Brain pericyte (primary cell): ENCODE measurements at places on chromosomes 2 and 18.
A peak's percentile ranks its signal among the peaks of the same experiment; 100 is the strongest.

GRCh38 chr2:204503869-204504268, 41.4 kb upstream of the PARD3B start:
- DNase-seq, result no peak

- no peak for DNase-seq
Measured at GRCh38 chr2:47223980-47224379, 68.9 kb upstream of the STPG4 start.

DNA sequence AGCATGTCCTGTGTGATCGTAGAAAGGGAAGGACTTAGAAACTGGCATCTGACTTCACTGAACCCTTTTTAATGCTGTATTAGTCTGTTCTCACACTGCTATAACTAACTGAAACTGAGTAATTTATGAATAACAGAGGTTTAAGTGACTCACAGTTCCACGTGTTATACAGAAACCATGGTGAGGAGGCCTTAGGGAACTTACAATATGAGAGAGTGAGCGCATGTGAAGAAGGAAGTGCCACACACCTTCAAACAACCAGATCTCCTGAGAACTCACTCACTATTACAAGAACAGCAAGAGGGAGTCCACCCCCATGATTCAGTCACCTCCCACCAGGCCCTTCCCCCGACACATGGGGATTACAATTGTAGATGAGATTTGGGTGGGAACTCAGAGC, 811.3 kb downstream of the CPS1 start:
- DNase-seq, result no peak

DNA sequence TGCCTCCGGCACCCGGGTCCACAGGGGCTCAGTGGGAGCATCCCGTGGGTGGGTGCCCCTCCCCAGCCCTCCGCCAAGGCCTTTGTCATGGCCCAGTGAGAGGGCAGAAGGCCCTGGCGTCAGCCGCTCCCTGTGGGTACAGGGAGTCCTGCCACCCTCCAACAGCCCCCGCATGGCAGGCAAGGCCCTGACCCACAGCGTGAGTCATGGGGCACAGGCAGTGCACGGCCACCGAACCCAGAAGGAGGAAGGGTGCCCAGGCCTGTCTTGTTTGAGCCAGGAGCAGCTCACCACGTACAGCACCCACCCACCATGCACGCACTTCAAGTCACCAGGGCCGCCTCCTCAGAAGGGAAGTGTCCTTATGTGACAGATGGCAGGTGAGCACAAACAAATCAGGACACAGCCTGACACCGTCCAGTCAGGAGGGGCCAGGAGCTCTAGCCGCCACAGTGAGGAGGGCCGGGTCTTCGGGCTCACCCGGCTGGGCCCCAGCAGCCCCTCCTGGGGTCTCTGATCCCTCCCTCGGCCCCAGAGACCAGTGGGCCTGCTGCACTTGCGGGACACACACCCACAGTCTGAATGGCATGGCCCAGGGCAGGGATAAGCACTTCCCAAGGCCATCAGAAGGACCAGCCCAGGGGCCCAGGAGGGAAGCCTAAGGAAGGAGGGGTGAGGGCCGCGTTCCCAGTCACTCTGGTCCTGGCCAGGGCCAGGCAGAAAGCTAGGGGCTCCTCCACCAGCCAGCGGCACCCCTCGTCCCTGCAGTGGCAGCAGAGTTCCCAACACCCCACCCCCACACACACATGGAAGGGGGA, 25.8 kb downstream of the BIN1 start:
- DNase-seq, result no peak

GRCh38 chr2:134739879-134740301, 21.1 kb upstream of the TMEM163 start:
- no peak for DNase-seq

DNA sequence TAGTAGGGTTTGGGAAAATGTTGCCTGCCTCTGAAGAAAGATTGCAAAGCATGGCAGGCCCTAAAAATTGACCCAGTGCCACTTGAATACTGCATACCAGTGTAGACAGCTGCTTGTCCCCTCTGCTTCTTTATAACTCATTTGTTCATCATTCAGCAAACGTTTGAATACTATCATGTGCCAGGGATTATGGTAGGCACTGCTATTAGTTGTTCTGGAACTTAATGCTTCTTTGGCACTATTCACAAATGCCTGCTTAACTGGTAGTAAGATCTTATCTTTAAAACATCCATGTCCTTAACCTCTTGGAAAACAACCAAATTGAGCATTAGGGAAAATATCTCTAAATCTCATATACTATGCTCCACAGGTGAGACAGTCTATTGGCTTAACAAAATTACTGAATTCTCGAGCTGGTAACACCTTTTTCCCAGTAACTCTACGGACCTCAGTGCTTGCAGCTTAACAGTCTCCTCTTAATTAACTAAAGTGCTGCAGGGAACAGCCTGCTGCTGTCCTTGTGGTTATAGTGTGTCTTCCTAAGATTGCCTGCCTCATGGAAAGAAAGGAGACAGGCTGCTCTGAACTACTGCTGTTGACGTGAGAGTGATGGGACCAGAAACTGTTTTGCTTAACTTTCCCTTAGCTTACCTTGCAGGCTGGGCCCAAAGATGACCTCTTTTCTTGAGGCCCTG, 93.2 kb downstream of the MIB1 start:
- DNase-seq, result no peak

GRCh38 chr2:23545811-23546210, 160.8 kb downstream of the KLHL29 start:
- DNase-seq, result no peak

DNA sequence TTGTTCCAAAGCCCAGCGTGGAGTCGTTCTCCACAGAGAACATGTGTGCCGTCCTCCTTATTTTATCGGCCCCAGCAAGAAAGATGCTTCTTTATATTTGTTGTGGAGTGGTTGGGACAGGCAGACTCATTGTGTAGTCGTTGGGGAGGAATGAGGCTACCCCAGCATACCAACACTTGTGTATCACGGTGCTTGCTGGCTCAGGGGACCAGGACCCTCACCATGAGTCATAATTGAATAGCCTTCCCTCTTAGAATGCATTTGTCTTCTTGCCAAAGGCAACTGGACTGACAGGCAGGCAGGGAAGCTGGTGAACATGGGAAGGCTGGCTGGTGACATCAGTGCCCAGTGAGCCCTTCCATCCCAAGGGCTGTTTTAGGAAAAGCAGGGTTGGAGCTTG, 4.7 kb downstream of the CAPN10 start:
- no peak for DNase-seq

GRCh38 chr2:58540681-58541080, 299.6 kb upstream of the FANCL start:
- DNase-seq, result no peak

DNA sequence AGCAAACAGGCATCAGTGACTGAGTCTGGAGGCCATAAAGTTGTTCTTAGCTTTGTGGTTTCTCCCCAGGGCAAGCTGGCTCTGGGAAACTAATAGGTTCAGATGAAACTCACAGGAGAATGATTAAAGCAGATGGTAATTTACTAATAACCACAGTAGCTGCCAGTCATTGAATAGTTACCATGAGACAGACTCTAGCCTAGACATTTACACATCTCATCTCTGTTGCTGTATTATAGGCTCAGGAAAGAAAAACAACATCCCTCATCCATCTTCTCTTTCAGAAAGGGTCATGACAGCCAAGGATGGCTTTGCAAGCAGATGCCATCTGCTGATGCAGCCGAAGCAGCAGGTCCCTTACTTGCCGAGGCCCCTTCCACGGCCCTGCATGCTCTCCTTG, 314.0 kb upstream of the ID2 start:
- DNase-seq, result no peak

DNA sequence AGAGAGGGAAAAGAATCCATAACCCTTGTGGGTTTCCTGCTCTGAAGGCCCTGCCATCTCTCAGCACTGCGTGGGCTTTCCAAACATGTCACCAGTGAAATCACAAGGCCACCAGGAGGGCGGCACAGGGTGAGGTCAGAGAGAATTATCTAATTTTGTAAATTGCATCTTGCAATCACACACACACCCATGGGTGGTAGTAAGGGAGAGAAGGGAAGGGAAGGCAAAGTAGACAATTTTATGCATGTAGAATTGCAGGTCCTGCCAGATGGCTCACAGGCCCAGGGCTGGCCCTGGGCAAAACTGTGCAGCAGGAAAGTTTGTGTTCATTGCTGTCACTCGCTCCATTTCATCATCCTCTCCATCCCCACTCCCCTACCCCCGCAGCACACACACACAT, 21.0 kb upstream of the ZBTB7C start:
- no peak for DNase-seq

GRCh38 chr2:62831729-62832128, 126.2 kb downstream of the EHBP1 start:
- no peak for DNase-seq

DNA sequence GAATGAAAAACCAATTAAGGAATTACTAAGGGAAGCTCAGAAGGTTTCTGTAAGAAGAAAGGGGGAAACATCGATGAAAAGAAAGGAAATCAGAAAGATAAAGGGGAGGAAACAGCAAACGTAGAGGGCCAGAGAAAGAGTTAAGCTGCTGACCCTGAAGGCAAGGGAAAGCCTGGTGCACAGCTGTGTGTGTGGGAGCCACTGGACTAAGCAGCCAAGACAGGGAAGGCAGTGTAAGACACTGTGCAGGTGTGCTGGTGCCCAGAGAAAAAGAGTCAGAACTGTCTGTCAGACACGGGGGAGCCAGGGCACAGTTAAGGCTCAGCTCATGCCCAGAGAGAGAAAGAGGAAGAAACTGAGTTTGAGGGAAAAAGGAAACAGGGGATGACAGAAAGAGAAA, 104.0 kb downstream of the HIBCH start:
- DNase-seq, result no peak

DNA sequence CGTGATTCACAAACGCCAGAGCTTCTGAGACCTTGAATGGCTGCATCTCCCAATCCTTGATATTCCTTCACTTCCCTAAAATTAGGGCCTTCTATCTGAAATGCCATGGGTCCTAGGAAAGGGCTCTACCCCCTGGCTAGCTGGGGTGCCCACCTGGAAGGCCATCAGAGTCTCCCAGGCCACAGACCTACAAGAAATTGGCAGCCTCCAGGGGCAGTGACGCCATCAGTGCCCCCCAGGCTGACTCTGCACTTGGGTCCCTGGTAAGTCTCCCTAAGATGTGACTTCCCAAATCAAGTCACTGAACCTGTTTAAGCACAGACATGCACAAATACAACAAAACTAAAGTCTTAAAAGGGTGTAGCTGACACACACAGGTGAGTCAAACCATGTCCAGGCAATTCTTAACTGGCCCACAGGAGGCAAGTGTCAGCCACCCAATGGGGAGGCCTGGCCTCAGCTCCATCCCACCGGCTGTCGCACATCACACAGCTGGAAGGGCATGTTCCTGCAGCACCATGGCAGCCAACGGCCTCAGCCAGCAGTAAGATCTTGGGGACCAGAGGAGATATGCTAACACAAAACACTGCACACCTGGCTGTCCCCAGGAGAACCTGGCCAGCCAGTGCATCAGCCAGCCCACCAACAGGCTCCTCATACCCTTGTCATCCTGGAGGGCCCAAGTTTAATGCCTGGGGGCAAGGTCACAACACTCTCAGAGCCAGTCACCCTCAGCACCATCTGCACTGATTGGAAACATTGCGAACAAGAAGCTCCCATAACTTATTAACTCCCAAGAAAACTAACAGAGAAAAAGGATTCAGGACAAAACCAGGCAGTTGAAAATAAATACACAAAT, 5.2 kb downstream of the PARD6G start:
- no peak for DNase-seq

- no peak for DNase-seq
Measured at GRCh38 chr18:79547413-79548076, 132.1 kb upstream of the CTDP1 start.

DNA sequence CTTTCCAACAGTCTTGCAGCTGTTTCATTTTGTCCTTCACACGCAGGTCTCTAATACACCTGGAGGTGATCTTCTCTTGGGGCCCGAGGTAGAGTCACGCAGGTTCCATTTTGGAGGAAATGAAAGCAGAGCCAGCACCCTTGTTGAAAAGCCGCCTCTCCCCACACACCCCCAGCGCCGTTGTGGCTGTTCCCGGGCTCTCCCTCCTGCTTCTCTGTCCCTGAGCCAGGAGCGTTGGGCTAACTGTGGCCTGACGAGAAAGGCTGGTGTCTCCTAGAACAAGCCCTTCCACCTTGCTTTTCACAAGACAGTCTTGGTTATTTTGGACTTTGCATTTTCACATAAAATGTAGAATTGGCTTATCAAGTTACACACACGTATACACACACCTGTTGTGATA, 16.3 kb downstream of the SNED1 start:
- no peak for DNase-seq

DNA sequence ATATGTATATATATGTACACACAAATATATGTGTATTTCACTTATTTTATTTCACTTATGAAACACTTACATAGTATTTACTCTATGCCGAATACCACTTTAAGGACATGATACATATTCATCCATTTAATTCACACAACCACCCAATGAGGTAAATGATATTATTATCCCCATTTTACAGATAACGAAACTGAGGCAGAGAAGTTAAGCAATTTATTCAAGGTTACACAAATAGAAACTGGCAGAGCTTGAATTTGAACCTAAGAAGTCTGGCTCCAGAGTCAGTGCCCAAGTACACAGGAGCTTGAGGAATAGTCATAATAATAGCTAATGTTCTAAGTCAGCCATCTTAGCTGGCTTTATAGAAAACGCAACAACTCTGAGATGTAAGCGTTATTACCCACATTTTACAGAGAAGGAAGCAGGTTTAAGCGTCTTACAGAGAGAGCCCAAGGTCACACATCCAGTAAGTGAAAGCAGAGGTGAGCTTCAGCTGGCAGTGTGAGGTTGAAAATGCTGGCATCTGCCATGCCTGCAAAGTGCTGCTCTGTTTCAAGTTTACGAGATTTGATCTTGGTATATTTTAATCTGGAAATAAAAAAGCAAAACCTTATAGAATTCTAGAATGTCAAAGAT, 326.9 kb downstream of the LPIN1 start:
- DNase-seq, result no peak

- peak; percentile 15 for DNase-seq
Measured at GRCh38 chr2:19775838-19776237, 125.9 kb downstream of the TTC32 start.

DNA sequence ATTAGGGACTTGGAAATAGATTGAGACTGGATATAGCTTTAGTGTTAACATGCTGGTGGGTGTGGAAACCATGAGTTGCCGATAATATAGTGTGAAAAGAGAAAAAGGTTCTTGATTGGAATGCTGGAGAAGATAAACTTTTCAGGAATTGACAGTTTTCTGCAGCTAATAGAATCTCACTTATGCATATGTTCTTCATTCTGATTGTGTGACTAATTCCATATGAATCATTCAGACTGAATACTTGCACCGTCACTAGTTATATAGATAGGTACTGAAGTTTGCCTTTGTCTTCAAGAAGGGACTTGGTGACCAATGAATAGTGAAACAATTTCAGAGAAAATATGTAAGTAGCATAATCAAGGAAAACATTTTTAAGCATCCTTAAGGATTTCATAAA, 225.7 kb upstream of the FOSL2 start:
- no peak for DNase-seq

DNA sequence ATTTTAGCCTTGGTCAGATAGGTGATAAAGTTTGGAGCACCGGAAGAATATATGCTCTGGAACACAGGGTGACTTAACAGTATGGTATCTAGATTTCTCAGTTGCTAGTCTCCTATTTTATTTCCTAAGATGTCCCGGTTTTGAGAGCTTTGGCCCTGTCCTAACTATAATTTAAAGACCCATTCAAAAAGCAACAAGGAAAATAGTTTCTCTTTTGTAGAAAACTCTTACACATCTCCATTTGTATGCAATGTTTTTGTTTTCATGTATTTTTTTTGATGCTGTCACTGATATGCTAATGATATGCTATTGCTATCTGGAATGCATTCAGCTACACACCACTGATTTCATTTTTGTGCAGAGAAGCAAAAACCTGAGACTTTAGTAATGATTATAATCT, 237.8 kb downstream of the GPD2 start:
- no peak for DNase-seq
